ENCODE measurements at places on chromosomes 5 and 9. TPM values are rescaled to one million over a fixed set of nuclear protein-coding genes. Genes with fewer than 3 reads are reported as not detected.

- DNase-seq, result no peak
- H3K27me3 ChIP-seq, result no peaks in the 10 kb centered on the region
- no peaks in the 10 kb centered on the region for H3K4me1 ChIP-seq
- H3K27ac ChIP-seq, result no peak overlapping the region
- no peaks in the 10 kb centered on the region for H3K36me3 ChIP-seq
Observed at GRCh38 chr9:135403733-135404450, 75.7 kb upstream of the PPP1R26 start.

DNA sequence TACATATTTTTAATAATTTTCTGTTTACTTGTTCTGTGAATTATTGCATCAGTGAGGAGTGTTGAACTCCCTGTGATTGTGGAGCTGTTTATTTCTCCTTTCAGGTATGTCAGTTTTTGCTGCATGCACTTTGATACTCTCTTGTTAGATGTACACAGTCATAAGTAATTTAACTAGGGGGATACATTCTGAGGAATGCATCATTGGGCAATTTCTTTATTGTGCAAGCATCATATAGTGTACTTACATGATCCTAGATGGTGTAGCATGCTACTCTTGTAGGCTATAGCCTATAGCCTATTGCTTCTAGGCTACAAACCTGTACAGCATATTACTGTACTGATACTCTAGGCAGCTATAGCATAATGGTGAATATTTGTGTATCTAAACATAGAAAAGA is 9.5 kb downstream of the DENND4C start:
- H3K27me3 ChIP-seq, result no peaks in the 10 kb centered on the region
- no peak overlapping the region for H3K4me3 ChIP-seq
- H3K4me1 ChIP-seq, result peaks cover 32% of the 10 kb centered on the region

DNA sequence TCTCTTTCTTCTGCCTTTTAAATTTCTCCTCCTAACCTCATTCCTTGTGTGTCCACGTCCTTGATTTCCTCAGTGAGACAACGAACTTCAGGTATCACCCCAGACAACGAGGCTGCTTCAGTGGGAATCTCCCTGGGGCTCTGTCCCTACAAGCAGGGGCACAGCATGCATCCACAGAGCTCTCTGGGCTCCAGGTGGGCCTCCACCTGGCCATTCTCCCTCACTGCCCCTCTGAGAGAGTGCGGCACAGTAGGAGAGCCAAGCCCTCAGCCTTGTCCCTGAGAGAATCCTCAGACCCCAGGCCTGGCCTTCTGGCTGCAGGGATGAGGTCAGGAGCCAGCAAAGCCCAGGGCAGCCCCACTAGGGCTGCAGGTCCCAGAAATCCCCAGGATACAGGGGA is 105.3 kb downstream of the LHFPL2 start:
- peaks cover 45% of the 10 kb centered on the region for H3K4me1 ChIP-seq
- no peak overlapping the region for H3K4me3 ChIP-seq
- H3K27me3 ChIP-seq, result no peaks in the 10 kb centered on the region
- DNase-seq, result no peak

Gene KCNMB1
- 4.9 TPM for total RNA-seq

Gene PCDH12
- total RNA-seq, result 3.2 TPM

Gene PCDHB3
- 2.0 TPM for total RNA-seq

Gene PRRX2
- 43.7 TPM for total RNA-seq

Gene DMRTA1
- total RNA-seq, result 0.25 TPM

Gene OTP
- total RNA-seq, result not detected

All from vagina (tissue), 2 donors.